HT-29 (cell line): ENCODE measurements at places on chromosomes 4 and X.

DNA sequence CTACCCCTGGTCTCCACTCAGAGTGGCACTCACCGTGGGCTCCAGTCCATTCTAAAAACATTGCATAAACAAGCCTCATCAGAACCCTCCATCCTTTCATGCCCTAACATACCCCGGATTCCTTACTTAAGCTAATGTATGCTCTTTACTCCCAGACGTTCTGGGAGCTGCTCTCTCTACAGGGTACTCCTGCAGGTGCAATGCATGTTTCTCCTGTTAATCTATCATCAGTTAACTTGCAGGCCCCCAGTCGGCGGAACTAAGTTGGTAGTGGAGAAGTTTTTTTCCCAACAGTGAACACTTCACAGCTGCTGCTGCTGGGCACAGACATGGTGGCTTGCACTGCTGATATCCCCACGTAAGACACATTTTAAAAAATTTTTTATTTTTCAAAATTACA lies 161.6 kb upstream of the FAT1 start:
- DNase-seq = no peak

DNA sequence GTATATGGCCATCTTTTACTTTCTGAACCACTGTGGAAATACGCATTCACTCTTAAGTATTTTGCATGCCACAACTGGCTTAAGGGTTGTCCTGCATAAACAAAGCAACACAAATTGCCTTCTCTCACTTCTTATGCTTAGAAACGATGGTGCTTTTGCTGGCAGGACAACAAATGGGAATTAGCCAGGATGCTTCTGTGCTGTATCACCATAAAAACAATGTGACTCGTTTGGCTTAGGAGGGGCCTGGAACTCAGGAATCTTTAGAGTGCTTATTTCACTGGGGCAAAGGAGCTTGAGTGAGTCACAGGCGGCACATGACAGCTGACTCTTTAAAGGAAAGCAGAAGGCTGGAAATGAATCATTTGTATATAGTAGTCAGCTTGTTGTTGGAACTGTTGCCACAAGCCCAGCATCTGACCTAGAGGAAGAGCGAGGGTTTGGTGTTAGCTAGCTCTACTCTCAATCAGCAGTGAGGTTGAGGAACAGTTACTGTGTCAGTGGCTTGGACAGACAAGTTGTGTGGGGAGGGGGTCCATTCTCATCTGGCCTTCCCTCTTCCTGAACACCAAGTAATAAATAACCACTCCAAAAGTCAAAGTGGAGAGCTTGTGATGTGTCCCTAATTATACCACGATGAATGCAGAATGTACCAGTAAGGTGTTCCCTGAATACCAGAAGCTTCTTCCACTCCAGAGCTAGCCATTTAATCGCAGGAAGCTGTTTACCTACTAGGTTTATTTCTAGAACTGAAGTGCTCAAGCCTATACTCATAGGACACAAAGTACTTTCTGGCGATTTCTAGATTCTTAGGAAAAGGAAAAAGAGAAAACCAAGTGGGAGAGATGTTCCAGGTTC lies 293.1 kb downstream of the CAMK2D start:
- DNase-seq = peak; percentile 86

GRCh38 chr4:145716661-145717200 lies 36.8 kb downstream of the C4orf51 start:
- no peak for DNase-seq

DNA sequence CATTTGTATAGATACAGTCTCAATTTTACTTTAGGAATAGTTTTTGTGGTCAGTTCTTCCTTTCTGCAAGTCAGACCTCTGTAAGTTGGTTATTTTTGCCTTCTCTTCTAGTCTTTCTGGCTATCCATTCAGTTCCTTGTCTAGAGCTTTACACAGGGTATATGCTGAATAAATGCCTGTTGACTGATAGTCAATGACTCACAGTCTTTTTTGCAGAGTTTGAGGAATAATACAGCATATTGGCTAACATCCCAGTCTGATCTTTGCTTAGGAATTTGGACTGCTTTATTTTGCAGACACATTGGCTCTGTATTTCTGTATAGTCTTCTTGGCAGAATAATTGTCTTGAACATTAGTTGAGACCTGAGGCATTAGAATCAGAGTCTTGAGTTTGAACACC lies 132.4 kb downstream of the MAGEC1 start:
- DNase-seq = no peak

- DNase-seq = no peak
These were observed 137.6 kb downstream of the DCK start for GRCh38 chr4:71130827-71131603.

DNA sequence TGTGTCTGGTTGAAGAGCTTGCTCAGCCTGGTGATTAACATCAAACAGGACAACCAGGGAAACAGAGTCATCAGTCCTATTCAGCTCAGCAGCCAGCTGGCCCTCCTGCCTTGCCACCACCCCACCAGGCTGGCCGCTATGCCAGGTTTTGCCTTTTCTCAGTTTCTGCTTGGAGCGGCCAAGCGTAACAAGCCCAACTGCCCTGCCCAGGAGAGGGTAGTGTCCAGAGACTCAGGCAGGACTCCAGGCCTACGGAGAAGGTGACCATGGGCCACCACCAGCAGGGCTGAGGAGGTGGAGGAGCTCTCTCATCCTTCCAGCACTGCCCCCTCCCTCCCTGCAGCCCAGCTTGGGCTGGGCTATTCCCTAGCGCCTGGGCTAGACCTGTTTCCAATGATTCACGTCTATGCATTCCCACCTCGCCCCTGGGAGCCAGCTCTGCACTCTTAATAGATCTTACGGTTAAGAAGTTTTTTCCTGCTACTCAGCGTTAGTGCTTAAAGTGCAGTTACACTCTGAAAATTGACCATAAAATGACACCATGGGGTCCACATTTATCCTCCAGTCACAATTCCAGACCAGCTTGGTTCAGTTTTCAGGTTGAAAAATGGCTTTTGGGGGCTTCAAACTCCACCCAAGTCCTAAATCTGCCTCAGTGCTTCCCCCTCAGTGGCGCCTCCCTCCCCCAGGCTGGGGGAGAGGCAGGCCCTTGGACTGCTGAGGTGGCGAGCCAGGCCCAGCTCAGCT lies 124.0 kb upstream of the PJA1 start:
- DNase-seq = no peak

GRCh38 chrX:8861908-8862307 lies 60.7 kb upstream of the FAM9A start:
- no peak for DNase-seq

DNA sequence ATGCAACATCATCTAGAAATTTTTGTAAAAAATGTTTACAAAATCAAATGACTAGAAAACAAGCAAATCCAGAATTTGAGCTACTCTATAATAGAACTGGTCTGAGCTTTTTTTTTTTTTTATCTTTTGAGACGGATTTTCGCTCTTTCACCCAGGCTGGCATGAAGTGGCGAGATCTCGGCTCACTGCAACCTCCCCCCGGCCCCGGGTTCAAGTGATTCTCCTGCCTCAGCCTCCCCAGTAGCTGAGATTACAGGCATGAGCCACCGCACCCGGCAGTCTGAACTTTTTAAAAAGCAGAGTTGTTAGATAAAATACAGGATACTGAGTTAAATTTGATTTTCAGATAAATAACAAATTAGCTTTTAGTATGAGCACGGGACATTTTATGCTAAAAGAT lies 11.0 kb downstream of the SPP1 start:
- no peak for DNase-seq

- DNase-seq = no peak
These were observed 96.0 kb upstream of the ATOH1 start for GRCh38 chr4:93732509-93732908.

DNA sequence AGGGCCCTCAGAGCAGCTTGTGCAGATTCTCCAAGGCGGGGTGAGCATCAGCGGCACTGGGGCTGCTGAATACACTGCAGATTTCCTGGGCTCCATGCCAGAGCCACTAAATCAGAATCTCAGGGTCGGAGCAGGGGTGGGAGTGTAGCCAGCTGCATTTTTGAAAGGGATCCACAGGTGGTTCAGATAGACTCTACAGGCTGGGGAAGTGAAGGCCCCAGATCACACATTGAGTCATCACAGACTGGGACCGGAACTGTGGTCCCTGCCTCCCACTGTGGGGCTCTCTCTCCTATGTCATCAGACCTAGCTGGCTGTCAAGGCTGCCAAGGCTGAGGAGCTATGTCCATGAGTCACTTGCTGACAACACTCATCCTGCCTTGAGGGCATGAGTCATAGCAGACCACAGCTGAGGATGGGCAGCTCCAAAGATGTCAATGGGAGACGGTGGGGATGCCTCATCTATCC lies 162.3 kb upstream of the MAMLD1 start:
- peak; percentile 50 for DNase-seq

- no peak for DNase-seq
These were observed 16.8 kb upstream of the ZCCHC13 start for GRCh38 chrX:74286950-74287740.

GRCh38 chr4:157014621-157015591 lies 43.3 kb upstream of the PDGFC start:
- DNase-seq = peak; percentile 27

DNA sequence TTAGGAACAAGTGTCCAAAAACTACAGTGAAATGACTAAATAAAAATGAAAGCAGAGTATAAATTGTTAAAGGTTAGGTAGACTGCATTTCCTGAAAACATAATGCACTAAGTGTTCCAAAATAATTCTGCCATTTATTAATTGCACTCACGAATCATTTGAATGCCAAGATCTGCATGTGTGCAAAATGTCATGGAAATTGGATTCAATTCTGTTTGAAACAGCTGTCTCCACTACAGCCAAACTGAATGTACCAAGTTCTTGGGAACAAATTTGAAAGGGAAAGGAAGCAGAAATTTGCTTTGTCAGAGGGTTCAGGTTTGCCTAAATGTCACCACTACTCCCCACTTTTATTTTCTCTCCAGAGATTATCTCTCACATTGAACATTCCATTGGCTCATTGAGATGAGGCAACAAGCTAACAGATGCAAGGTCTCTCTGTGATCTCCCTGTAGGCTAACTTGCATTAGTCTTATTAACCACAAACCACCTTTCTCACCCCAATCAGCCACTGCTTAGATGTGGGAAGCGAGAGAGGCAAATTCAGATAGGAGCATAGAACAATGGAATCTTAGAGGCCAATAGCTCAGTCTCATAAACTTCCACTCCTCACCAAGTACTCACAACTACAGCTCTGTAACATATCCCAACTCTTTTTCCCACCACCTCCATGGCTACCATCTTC lies 226.6 kb downstream of the KDR start:
- no peak for DNase-seq

- no peak for DNase-seq
These were observed 243.2 kb downstream of the RASL11B start for GRCh38 chr4:53105313-53105712.

DNA sequence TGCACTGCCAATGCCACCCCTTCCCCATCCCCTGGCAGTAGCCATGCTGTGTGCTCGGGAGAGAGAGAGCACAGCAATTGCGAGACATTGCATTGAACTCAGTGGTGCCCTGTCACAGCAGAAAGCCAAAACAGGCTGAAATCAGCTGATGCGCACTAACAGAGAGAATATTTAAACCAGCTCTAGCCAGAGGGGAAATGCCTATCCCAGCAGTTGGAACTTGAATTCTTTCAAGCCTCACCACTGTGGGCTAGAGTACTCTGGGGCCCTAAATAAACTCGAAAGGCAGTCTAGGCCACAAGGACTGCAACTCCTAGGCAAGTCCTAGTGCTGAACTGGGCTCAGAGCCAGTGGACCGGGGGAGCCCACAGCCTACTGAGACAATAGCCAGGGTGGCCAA lies 17.7 kb upstream of the RP2 start:
- DNase-seq = no peak

DNA sequence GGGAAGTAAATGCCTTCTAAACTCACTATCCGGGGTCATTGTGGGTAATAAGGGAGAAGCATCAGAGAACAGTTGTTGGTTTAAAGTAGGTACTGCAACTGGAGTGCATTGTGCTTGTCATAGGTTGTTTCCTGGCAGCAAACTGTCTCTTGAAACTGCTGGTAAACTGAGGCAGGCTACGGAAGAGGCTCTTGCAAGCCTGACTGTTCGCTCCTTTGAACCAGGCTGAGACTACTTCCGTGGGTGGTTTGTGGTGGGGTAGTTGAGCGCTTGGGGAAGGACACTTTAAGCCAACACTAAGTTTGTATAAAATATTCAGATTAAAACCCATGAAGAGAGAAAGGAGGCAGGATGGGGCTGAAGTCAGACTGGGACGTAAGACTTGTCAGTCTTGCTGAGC lies 45.2 kb upstream of the WDR1 start:
- DNase-seq = no peak

- DNase-seq = no peak
These were observed 40.9 kb downstream of the GK start for GRCh38 chrX:30693999-30694650.

- peak; percentile 21 for DNase-seq
These were observed 293.2 kb downstream of the FBXO8 start for GRCh38 chr4:173990126-173990868.

- DNase-seq = no peak
These were observed 103.3 kb downstream of the IL15 start for GRCh38 chr4:141739636-141740035.

DNA sequence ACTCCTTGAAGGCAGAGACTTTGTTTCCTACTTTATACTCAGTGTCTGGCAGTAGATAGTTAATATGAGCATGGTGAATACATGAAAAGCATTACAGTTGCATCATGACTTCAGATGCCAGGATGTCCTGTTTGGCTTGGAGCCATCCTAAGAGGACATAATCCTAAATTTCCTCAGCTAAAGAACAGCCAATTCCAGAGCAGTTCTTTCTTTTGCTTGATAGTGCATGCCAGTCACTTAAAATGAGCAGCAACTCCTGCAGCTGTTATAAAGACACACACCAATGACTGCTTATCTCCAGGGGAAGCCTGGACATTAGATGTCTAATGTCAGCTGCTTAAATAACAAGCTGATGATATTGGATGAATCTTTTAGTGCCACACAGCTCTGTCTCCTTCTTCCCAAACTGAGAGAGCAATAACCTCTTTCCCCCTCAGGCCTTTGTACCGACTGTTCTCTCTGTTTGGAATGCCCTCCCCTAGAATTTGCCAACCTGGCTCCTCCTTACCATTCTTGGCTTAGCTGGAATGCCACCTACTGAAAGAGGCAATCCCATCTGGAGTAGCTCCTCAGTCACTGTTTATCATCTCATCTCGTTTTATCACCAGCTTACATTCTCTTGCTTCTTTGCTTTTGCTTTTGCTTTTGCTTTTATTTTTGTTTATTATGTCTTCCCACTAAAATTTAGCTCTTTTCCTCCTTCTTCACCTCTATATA lies 100.8 kb upstream of the USP38 start:
- DNase-seq = no peak

DNA sequence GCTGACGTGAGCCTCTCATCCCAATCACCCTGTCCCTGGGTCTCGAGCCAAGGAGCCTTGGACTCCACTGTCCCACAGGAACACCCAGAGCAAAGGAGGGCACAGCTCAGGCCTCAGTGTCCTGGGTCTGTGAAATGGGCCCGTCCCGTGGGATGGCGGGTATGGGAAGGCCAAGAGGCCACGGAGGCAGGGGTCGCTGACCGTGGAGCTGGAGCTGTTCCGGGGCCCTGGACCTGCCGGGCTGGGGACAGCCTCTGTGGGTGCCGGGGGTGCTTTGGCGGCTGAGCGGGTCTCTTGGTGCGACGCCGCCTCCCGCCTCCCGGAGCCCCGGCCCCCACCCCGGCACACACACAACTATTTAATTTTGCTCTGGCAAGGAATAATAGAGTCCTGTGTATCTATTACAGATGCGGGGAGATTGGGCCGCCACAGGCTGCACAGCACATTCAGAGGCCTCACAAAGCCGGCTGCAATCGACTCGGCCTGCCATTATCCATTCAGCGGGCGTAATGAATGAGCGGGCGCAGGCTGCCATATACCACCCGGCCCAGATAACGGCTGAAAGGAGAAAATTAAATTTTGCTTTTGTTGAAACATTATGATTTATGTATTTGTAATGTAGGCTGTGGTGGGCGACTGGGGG lies 83.9 kb upstream of the NKX1-1 start:
- no peak for DNase-seq
